IPS DF 6.9 (cell line): ENCODE measurements at places on chromosomes 11 and 22.

GRCh38 chr11:73759610-73760134 lies 1.2 kb downstream of the RAB6A start:
- no peaks in the 10 kb centered on the region for H3K27me3 ChIP-seq
- H3K27ac ChIP-seq: no peak overlapping the region
- no peaks in the 10 kb centered on the region for H3K36me3 ChIP-seq
- H3K4me3 ChIP-seq: peak overlapping the region; percentile 94
- no peak for DNase-seq
- H3K4me1 ChIP-seq: no peaks in the 10 kb centered on the region

DNA sequence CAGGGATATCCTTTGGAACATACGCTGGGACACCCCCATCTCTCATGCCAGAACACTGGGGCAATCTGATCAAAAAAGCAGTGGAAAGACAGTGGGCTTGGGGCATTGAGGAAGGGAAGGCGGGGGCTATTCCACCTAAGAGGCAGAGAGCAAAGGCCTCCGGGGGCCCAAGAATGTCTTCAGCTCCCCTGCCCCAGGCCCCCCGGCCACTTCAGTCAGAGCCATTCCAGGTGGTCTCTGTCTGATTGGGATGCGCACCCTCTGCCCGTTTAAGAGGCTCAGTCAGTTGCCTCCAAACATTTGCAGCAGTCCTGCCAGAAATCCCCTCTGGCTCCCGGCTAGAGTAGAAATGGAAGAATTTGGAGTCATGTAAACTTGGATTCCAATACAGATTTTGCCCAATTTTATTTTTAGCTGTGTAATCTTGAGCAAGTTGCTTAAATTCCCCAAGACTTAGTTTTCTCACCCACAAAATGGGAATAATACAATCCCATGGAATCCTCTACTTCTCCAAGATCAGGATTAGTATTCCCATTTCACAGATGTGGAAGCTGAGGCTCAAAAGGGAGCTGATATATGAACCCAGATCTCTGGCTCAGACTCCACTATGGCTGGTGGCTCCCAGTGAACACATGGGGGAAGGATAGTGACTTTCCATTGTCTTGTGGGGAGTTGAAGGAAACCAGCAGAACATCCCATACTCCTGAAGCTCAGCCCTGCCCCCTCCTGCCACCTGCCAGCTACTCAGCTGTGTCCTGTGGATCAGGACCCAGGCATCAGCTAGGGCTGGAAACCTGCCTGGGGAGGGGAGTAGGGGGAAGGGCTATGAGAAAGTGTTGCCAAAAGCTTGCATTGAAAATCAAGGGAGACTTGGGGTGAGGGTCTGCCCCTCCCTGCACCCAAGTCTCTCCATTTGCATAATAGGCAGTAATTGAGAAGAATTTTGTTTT lies 6.1 kb upstream of the WNT11 start:
- H3K36me3 ChIP-seq: no peaks in the 10 kb centered on the region; the same call in 1 of the 2 replicates
- peaks cover 7% of the 10 kb centered on the region for H3K4me1 ChIP-seq
- peaks cover 45% of the 10 kb centered on the region for H3K27me3 ChIP-seq
- H3K4me3 ChIP-seq: no peak overlapping the region
- no peak for DNase-seq
- H3K27ac ChIP-seq: no peak overlapping the region

- H3K27me3 ChIP-seq: no peaks in the 10 kb centered on the region
- no peaks in the 10 kb centered on the region for H3K36me3 ChIP-seq
- H3K4me1 ChIP-seq: no peaks in the 10 kb centered on the region
- H3K27ac ChIP-seq: no peak overlapping the region
- H3K4me3 ChIP-seq: no peak overlapping the region
Measured at GRCh38 chr11:26985943-26986342, 8.0 kb upstream of the FIBIN start.

DNA sequence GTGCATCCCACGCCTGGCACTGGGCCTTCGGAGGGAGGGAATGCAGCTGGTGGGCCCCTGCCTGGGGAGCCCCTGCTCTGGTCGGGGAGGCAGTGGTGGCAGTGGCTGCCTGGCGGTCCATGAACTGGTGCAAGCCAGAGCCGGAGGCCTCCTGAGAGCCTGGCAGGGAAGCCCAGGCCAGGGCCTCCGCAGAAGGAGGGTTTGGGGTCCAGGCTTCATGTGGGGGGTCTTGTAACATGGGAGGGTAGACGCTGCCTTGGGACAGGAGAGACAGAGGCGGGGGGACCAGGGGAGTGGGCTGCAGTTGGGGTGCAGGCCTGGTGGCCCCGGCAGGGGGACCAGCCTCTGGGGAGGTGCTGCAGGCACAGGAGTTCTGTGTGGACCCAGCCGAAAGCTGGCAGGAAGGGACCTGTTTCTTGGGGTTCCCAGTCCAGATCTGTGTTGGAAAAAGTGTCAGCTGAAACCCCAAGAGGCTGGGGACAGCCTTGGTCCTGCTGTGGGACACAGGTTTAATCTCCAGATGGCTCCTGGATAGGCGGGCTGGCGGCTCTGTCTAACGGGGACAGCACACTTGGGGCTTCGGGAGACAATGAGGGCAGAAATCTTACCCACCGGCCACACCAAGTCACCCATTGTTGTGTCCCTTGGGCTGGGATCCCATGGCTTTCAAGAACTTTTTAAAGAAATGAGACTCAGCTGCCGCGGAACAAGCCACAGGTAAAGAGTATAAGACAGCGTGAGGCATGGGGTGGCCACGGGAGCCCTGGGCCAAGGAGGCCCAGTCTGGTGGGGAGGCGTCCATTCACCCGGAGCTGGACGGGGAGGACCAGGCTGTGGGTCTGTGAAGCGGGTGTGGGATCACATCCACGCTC lies 73.5 kb downstream of the KCNQ1 start:
- H3K4me1 ChIP-seq: no peaks in the 10 kb centered on the region
- H3K27ac ChIP-seq: no peak overlapping the region
- no peaks in the 10 kb centered on the region for H3K36me3 ChIP-seq
- H3K4me3 ChIP-seq: no peak overlapping the region
- DNase-seq: no peak

GRCh38 chr22:24432059-24432853 lies 4.9 kb downstream of the ADORA2A start:
- DNase-seq: no peak
- H3K36me3 ChIP-seq: no peaks in the 10 kb centered on the region
- peaks cover 2% of the 10 kb centered on the region; the same call in 1 of the 2 replicates for H3K4me1 ChIP-seq
- H3K27me3 ChIP-seq: no peaks in the 10 kb centered on the region
- no peak overlapping the region for H3K4me3 ChIP-seq

DNA sequence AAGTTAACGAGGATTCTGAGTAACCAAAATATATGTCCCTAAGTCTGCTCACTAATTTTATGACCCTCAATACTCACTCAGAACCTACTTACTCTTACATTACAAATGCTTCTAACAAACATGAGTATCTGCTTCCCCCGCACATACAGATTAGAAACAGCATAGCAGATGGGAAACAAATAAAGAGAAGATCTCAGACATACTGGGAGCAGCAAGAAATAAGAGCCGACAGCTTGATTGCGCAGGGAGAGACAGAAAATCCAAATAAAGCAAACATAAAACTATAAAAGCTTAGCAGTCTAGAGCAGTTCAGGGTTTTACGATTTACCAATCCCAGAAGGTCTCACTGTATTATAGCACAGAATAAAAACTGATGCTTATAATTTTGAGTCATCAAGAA lies 89.1 kb upstream of the DBX1 start:
- H3K27me3 ChIP-seq: no peaks in the 10 kb centered on the region; the same call in 1 of the 2 replicates
- H3K36me3 ChIP-seq: no peaks in the 10 kb centered on the region
- H3K27ac ChIP-seq: no peak overlapping the region
- H3K4me3 ChIP-seq: no peak overlapping the region
- no peak for DNase-seq

GRCh38 chr11:36230779-36231699 lies 58.2 kb downstream of the COMMD9 start:
- H3K4me3 ChIP-seq: no peak overlapping the region
- H3K27ac ChIP-seq: no peak overlapping the region
- no peaks in the 10 kb centered on the region for H3K36me3 ChIP-seq
- no peaks in the 10 kb centered on the region for H3K4me1 ChIP-seq
- no peak for DNase-seq

DNA sequence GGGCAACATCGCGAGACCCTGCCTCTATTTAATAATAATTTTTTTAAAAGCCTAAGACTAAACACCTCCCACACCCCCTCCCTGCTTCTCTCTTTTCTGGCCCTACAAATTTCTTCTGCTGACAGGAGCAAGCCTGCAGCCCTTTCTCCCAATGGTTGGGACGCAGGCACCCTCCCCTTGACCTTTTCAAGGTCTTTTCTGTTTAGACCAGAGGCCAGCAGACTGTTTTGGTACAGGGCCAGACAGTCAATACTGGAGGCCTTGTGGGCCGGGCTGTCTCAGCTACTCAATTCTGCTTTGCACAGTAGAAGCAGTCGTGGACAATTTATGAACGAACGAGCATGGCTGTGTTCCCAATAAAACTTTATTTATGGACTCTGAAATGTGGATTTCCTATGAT lies 92.3 kb downstream of the SCN3B start:
- no peaks in the 10 kb centered on the region for H3K36me3 ChIP-seq
- H3K4me3 ChIP-seq: no peak overlapping the region
- no peak for DNase-seq
- H3K4me1 ChIP-seq: peaks cover 10% of the 10 kb centered on the region
- H3K27me3 ChIP-seq: no peaks in the 10 kb centered on the region
- no peak overlapping the region for H3K27ac ChIP-seq

DNA sequence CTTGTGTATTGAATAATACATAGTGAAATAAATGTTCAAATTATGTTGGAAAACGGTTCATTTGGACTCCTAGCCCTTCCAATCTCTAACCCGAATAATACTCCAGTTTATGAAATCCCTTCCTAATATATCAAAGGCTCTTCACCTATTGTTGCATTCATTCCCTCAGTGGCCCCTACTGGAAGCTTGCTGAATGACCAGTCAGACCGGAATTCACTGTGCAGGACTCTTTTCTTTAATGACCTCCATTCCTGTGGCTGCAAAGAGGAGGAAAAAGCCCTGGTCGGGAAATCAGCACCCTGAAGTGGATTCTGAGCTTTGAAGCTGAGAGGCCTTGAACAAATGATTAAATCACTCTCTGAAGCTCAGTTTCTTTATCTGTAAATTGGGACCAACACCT lies 19.1 kb upstream of the RCN1 start:
- H3K27me3 ChIP-seq: no peaks in the 10 kb centered on the region
- no peak for DNase-seq
- H3K4me3 ChIP-seq: no peak overlapping the region
- no peaks in the 10 kb centered on the region for H3K36me3 ChIP-seq

DNA sequence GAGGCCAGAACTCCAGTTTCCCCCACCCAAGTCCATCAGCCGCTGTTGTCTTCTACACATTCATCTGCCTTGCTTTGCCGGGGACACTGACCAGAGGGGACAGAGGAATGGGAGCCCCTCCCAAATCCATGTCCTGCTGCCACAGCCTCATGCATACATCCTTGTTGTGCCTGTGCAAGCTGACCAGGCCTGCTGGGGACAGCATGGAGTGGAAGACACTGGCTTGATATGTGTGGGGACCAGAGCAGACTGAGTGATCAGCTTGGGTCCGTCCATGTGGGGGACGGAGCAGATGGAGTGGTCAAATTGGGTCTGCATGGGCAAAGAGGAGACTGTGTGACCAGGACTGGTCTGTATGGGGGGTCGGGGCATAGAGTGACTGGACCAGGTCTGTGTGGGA lies 43.8 kb downstream of the KCNC1 start:
- no peaks in the 10 kb centered on the region for H3K36me3 ChIP-seq
- DNase-seq: no peak
- H3K27ac ChIP-seq: no peak overlapping the region
- H3K4me3 ChIP-seq: no peak overlapping the region
- H3K27me3 ChIP-seq: no peaks in the 10 kb centered on the region

DNA sequence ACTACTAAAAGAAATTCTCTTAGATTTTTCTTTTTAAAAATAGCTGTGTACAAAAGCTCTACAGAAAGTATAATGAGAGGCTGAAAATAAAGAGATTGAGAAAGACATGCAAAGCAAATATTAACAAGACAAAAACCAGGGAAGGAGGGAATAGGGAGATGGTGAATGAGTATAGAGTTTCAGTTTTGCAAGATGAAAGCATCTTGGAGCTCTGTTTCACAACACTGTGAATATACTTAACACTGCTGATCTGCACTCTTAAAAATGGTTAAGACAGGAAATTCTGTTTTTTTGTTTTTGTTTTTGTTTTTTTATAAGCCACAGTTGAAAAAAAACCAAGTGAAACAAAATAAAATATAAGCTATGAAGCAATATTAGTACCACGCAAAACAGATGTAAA lies 5.5 kb downstream of the TMEM218 start:
- H3K27me3 ChIP-seq: no peaks in the 10 kb centered on the region
- H3K27ac ChIP-seq: no peak overlapping the region
- DNase-seq: no peak
- no peaks in the 10 kb centered on the region for H3K36me3 ChIP-seq

- H3K4me3 ChIP-seq: no peak overlapping the region
- H3K27me3 ChIP-seq: peaks cover 45% of the 10 kb centered on the region
- no peak overlapping the region for H3K27ac ChIP-seq
Measured at GRCh38 chr22:22348127-22348814, 103.7 kb downstream of the VPREB1 start.

DNA sequence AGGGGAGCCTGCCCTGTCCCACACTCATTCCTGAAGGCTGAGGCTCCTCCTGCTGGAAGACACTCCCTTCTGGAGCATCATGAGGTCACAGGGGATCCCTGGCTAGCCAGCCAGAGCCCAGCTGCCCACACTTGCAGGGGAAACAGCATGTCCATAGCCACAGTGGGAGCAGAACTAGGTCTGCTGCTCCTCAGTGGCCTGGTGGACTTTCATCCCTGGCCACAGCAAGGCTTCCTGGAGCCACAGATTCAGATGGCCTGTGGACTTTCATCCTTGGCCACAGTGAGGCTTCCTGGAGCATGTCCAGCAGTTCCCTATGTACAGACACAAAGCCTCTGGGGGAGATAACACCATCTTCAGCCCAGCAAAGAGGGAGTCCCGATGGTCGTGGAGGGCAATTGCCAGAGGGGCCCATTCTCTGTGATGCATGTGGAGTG lies 5.9 kb upstream of the APOL6 start:
- H3K4me1 ChIP-seq: no peaks in the 10 kb centered on the region
- no peak overlapping the region for H3K27ac ChIP-seq
- no peak for DNase-seq
- H3K4me3 ChIP-seq: no peak overlapping the region

- no peak overlapping the region for H3K4me3 ChIP-seq
- peaks cover 6% of the 10 kb centered on the region; the same call in 1 of the 2 replicates for H3K4me1 ChIP-seq
- no peaks in the 10 kb centered on the region for H3K36me3 ChIP-seq
- H3K27me3 ChIP-seq: peaks cover 37% of the 10 kb centered on the region
- no peak overlapping the region for H3K27ac ChIP-seq
- DNase-seq: no peak
Measured at GRCh38 chr22:41917903-41918791, 3.3 kb upstream of the SHISA8 start.
